ENCODE measurements at places on chromosomes 12 and 14. TPM values are rescaled to one million over a fixed set of nuclear protein-coding genes. Genes with fewer than 3 reads are reported as not detected.

DNA sequence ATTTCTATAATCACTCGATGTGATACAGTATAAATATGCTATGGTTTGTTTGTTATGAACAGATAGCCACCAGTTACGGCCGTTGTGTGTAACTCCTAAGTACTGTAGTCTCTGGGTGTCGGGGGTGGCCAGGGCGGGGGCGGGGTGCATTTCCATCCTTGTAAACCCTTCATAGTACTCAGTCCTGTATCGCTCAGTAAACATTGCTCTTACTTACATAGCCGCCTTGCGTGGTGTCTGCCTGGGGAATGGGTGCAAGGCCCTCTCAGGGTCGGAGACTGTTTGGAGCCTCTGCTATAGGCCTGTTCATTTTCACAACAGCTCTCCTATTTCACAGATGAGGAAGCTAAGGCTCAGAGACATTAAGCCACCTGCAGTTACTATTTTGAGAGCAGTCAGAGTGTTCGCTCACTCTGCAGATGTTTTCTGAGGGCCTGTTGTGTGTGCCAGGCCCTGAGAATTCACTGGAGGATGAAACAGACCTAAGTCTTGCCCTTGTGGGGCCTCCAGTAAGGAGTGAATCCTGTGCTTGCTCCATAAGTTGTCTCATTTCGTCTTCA is 42.5 kb downstream of the JDP2 start:
- no peaks in the 10 kb centered on the region for H3K4me1 ChIP-seq
- no peaks in the 10 kb centered on the region for H3K27me3 ChIP-seq
- no peaks in the 10 kb centered on the region for H3K36me3 ChIP-seq
- DNase-seq, result no peak
- no peak overlapping the region for H3K4me3 ChIP-seq

GRCh38 chr12:49748800-49749199 is 7.4 kb downstream of the TMBIM6 start:
- no peak for DNase-seq
- H3K27me3 ChIP-seq, result no peaks in the 10 kb centered on the region
- H3K4me1 ChIP-seq, result peaks cover 83% of the 10 kb centered on the region
- H3K27ac ChIP-seq, result peak overlapping the region; percentile 67
- H3K4me3 ChIP-seq, result no peak overlapping the region

- no peaks in the 10 kb centered on the region for H3K4me1 ChIP-seq
- no peaks in the 10 kb centered on the region for H3K27me3 ChIP-seq
- no peaks in the 10 kb centered on the region for H3K36me3 ChIP-seq
- no peak overlapping the region for H3K4me3 ChIP-seq
These were observed 72.1 kb downstream of the PLEKHA5 start for GRCh38 chr12:19201661-19202060.

DNA sequence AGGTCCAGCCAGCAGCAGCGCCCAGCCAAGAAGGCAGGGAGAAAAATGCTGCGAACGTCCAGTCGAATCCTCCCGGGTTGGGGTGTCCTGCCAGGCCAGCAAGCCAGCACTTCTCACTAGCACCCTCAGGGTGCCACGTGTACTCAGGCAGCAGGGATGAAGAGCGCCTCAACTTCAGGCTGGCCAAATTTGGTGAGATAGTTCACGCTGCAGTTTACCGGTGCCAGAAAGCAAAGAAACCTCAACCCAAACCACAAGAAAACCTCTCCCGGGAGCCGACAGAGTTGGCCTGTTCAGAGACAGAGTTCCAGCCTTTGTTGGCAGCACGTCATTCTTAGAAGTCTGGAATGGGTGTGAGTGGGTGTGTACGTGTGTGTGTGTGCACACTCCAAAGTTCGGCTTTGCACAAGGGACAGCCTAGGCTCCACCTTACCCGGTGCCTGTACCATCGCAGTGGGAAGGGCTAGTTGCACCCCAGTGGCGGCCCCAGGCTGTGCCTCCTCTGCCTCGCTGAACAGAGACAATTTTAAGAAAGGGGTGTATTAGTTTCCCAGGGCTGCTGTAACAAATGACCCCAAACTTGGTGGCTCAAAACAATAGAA is 42.1 kb downstream of the ELK3 start:
- peak overlapping the region; percentile 85 for H3K27ac ChIP-seq
- H3K4me1 ChIP-seq, result peaks cover 59% of the 10 kb centered on the region
- no peaks in the 10 kb centered on the region for H3K27me3 ChIP-seq
- peak; percentile 37 for DNase-seq

DNA sequence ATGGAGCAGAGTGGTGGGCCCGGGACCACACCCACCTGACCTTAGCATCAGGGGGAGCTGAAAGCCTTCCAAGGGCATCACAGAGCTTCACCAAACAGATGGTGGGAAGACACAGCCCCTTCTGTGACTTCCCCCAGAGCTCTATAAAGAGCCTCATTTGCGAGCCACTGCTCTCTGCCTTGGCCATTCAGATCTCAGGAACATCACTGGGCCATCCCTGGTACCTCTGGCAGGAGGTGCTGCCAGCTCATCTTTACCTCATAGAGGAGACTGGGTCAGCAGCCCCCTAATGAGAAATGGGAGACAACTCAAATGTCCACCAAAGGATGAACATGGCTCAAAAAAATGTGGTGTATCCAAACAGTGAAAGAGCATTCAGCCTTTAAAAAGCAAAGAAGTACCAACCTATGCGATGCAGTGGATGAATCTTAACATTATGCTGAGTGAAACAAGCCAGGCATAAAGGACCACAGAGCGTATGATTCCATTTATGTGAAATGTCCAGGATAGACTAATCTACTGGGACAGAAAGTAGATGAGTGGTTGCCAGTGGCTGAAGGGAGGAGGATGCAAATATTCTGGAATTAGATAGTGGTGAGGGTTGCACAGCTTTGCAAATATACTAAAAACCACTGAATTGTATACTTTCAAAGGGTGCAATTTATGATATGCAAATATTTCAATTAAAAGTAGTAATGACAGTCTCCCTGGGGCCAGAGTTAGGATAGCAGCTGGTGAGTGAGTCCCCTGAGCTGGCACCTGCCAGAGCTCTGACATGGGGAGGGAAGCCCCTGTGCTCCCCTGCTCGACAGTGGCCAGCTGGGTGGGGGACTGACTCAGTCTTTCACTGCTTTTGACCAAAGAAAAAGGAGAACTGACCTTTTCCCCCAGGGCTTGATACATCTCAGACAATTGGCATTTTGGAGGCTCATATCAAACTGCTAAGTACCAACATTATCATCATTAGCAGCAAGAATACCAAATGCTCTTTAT is 116.6 kb downstream of the GCH1 start:
- peaks cover 3% of the 10 kb centered on the region for H3K27me3 ChIP-seq
- no peak overlapping the region for H3K27ac ChIP-seq
- no peaks in the 10 kb centered on the region for H3K36me3 ChIP-seq
- peaks cover 20% of the 10 kb centered on the region for H3K4me1 ChIP-seq
- no peak overlapping the region for H3K4me3 ChIP-seq
- no peak for DNase-seq

The KRT76 gene
- total RNA-seq, result not detected

DNA sequence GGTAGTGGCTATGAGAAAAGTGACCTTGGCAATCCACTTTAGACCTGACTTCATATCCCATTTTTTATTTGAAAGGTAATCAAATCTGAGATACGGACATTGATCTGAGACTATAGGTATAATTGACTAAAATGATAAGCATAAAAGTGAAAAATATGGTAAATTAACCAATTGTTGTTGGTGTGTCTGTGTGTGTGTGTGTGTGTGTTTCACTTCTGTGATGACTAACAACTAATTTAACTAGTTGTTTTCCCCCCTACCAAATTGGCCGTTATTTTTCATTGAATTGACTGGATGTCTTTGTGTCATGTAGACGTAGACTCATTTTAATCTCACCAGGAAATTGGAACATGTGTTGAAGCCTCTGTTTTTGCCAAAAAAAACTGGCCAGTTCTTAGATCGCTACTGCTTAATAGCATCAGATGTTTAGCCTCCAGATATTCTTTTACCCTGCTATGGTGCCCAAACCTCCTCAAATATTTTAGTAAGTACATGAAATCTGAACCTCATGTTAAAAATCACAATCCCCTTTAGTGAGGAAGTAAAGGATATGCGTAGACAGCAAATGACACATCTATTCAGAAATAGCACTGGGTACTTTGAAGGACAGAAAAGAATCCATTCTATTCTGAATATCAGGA is 395.0 kb downstream of the EGLN3 start:
- no peak overlapping the region for H3K4me3 ChIP-seq
- H3K4me1 ChIP-seq, result no peaks in the 10 kb centered on the region
- peaks cover 3% of the 10 kb centered on the region for H3K27me3 ChIP-seq
- no peak overlapping the region for H3K27ac ChIP-seq
- no peaks in the 10 kb centered on the region for H3K36me3 ChIP-seq

The SMOC1 gene
- total RNA-seq, result not detected

GRCh38 chr12:117333331-117333881 is 28.0 kb downstream of the NOS1 start:
- DNase-seq, result no peak
- H3K4me1 ChIP-seq, result no peaks in the 10 kb centered on the region
- H3K27me3 ChIP-seq, result peaks cover 38% of the 10 kb centered on the region

The SLC16A7 gene
- 60.7 TPM for total RNA-seq

- no peaks in the 10 kb centered on the region for H3K4me1 ChIP-seq
- peaks cover 2% of the 10 kb centered on the region for H3K27me3 ChIP-seq
- DNase-seq, result no peak
- no peak overlapping the region for H3K27ac ChIP-seq
These were observed 280.6 kb upstream of the RTL1 start for GRCh38 chr14:101184104-101184455.

The SRRM4 gene
- total RNA-seq, result not detected

GRCh38 chr12:19428246-19428645 is 11.0 kb upstream of the AEBP2 start:
- no peaks in the 10 kb centered on the region for H3K27me3 ChIP-seq
- H3K4me1 ChIP-seq, result peaks cover 2% of the 10 kb centered on the region
- DNase-seq, result no peak
- no peaks in the 10 kb centered on the region for H3K36me3 ChIP-seq
- H3K4me3 ChIP-seq, result no peak overlapping the region

GRCh38 chr12:52235001-52235764 is 2.1 kb downstream of the KRT7 start:
- DNase-seq, result no peak
- peaks cover 23% of the 10 kb centered on the region for H3K27me3 ChIP-seq
- H3K27ac ChIP-seq, result no peak overlapping the region

DNA sequence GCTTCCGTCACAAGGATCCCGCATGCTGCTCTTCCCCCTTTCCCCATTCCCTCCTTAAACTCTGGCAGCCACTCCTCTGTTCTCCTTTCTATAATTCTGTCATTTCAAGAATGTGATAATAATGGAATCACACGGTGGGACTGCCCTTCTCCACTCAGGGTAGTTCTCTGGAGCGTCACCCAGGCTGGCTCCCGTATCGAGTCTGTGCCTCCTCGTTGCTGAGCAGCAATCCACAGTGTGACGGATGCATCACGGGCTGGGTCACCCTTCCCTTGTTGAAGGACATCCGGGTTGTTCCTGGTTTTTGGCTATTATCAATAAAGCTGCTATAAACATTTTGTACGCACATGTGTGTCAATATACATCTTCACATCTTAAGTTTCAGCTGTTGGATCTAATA is 5.7 kb upstream of the SYNE3 start:
- no peaks in the 10 kb centered on the region for H3K27me3 ChIP-seq
- peak overlapping the region; percentile 82 for H3K4me3 ChIP-seq
- H3K27ac ChIP-seq, result peak overlapping the region; percentile 90
- DNase-seq, result peak; percentile 4
- peaks cover 56% of the 10 kb centered on the region for H3K4me1 ChIP-seq

DNA sequence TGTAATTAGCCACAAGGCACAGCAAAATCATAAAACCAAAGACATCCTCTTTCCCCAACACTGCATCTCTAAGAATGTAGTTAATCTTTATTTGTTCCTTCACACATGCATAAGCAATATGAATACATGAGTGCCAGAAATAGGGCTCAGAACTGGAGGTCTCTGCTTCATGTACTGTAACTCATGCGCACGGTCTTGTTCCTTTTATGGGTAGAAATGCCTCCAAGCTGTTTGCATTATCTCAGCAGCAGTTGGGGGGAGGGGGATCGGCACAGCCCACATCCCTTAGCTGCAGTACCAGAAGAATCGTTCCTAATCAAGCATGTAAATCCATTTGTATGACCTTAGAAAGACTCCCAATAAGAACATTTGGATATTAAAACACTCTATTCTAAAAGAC is 20.0 kb downstream of the RHOJ start:
- H3K36me3 ChIP-seq, result peaks cover 4% of the 10 kb centered on the region
- DNase-seq, result no peak
- peaks cover 34% of the 10 kb centered on the region for H3K27me3 ChIP-seq
- H3K27ac ChIP-seq, result no peak overlapping the region
- H3K4me1 ChIP-seq, result no peaks in the 10 kb centered on the region

GRCh38 chr12:41936333-41936732 is 208.3 kb downstream of the GXYLT1 start:
- H3K27me3 ChIP-seq, result peaks cover 23% of the 10 kb centered on the region
- H3K27ac ChIP-seq, result no peak overlapping the region
- no peaks in the 10 kb centered on the region for H3K36me3 ChIP-seq
- H3K4me1 ChIP-seq, result peaks cover 6% of the 10 kb centered on the region

The KRT73 gene
- total RNA-seq, result 8.5 TPM

DNA sequence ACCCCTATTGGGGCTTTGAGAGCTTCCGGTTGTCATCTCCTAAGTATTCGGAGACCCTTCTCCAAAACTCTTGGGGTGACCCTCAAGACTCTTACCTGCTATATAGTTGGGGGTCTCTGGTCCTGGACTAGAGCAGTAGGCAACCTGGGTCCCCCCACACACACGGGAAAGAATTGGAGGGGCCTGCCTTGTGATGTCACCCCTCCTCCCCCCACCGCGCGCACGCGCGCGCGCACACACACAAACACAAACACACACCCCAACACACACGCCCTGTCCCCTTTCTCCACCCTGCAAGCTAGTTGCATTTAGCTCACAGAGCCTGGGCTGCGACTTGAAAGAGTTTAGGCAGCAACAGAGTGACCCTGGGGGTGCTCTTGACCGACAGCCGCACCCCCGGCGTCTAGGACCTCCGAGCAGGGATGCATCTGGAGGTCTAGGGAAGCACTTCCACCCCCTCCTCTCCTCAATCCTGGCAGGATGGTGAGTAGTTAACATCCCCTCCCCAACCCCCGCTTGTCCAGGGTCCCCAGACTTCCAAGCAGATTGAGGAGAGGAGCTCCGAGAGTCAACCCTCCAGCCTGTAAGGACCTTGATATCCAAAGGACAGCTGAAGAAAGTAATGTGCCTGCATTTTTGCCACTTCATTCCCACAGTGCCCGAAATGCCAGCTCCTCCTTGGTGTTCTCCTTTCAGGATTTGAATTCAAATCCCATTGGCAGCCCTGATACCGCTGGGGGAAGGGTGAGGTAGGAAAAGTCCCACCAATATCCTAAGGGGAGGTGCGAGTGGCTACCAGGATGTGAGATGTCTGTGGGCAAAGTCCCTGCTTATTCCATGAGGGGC is 1.4 kb upstream of the DNAJC14 start:
- H3K4me1 ChIP-seq, result peaks cover 61% of the 10 kb centered on the region
- peak overlapping the region; percentile 97 for H3K4me3 ChIP-seq
- peak overlapping the region; percentile 97 for H3K27ac ChIP-seq
- no peaks in the 10 kb centered on the region for H3K36me3 ChIP-seq
